ENCODE measurements at places on chromosomes 7 and 10.

DNA sequence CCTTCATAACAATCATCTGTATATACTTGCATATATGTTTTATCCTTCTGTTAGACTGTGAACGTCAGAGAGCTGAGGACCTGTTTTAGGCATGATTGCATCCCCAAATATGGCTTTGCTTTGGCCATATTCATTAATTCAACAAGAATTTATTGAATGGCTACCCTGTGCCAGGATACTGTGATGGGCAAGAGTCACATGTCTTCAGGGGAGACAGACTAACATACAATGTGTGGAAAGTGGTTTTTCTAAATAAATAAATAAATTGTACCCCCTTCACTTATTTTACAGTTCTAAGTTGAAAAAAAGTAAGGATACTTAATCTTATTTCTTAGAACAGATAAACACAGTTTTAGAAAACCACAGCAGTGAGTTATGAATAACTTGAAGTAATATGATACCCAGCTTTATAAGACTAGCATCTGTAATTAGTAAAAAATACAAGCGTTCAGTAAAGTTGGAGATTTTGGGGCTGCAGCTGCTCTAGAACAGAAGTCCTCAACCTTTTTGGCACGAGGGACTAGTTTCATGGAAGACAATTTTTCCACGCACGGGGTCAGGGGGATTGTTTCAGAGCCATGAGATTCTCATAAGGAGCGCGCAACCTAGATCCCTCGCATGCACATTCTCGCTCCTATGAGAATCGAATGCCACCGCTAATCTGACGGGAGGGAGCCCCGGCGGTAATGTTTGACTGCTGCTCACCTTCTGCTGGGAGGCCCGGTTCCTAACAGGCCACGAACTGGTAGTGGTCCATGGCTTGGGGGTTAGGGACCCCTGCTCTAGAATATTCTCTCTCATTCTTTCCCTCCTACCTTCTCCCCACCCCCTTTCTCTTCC lies 89.4 kb upstream of the MTPN start:
- DNase-seq = no peak

- DNase-seq = no peak
Measured at GRCh38 chr10:19728376-19728775, 87.9 kb upstream of the PLXDC2 start.

DNA sequence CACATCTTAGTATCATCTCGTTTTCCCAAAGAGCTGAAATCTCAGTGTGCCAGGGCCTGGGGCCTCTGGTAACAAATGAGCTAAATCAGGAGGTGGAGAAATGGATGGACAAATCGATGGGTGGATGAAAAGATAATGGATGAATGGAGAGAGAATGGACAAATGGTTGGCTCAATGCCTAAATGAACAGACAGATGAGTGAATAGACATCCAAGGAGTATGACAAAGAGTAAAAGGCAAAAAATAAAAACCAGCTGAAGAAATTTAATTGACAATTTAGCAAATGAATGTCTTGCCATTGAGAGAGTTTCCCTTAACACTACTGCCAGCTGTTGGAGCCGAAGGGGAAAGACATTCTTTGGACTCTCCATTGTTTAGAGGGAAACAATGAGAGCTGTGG lies 8.0 kb downstream of the SYCE1 start:
- DNase-seq = no peak

- DNase-seq = no peak
Measured at GRCh38 chr7:33893377-33893776, 12.0 kb upstream of the BMPER start.

DNA sequence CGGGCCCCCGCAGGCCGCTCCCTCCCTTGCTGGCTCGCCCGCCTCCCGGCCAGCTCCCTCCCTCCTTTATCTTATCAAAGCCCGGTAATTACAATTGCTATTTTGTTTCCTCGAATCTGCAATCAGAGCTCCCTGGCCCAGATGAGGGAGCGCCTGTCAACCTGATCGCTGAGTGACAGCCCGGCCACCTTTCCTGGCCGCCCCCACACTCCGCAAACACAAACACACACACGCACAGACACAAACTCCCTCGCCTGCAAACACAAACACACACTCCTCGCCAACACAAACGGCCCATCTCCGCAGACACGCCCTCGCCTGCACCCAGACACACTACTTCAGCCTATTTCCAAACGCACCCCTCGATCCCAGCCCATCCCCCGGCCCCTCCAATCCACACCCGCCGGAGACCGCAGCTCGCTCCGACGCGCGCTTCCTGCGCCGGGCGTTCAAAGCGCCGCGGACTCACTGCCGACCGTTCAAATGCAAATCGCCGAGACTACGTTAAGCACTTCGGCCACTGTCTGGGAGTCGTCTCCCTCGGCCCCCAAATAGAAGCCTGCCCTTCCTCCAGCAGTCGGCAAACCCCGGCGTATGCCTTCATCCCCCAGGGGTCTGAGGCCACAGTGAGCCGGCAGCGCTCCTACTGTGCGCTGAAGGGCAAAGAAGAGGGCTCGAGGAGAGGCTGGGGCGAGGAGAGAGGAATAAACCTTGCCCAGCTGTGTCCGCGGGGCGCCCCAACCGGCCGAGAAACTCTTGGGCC lies 3.0 kb upstream of the FGF8 start:
- DNase-seq = no peak

DNA sequence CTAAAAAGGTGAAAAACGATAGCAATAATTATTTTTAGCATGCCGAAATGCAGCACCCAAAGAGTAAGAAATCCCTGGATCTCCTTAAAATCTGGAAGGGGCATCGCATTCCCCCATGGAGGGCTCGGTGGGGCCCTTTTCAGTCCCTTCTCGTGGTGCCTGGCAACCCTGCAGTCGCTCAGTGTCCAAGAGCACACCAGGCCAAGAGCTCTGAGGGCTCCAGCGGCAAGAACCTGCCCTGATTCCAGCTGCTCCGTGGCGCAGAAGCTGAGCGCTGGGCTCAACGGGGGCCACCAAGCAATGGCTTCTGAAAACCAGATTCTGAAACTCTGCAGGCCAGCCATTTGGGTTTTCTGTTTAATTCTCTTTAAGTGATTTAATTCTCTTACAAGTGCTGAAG lies 131.2 kb downstream of the PRKAG2 start:
- DNase-seq = no peak

DNA sequence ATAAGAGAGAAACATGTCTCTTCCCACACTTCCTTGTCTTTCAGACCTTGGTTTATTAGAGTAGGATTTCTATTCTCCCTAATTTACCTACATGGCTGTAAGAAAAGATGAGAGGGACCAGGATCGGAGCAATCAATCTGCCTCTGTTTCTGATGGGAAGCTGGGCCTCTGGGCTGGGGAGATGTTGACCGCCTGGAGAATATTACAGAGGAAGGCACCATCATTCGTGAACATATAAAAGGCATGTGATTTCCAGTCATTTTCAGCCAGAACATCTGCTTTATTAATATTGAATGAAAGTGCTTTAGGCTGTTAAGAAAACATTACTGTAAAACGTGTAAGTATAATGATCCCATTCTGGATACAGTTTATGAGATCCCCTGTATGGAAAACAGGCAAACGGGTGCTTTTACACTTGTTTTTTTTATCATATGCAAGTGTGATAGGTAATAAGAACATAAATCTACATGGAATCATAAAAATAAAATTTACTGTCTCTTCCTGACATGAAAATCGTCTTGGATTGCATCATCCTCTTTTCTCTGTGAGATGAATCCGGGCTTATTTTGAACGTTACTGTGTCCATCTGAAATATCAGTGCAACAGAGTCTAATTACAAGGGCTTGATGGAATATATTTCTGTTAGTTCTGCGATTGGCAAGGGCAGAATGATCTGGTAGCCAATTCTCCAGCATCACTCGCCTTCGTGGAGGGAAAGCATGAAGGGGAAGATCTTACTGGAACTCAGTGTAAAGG lies 94.5 kb upstream of the BAIAP2L1 start:
- no peak for DNase-seq

- DNase-seq = no peak
Measured at GRCh38 chr7:83629117-83629880, 19.6 kb downstream of the SEMA3E start.

- DNase-seq = no peak
Measured at GRCh38 chr10:37125191-37125732, at the start of gene ANKRD30A. Gene ANKRD30A (plus strand): TSS chr10:37125598. CDS start chr10:37125788, 190 bp downstream.

DNA sequence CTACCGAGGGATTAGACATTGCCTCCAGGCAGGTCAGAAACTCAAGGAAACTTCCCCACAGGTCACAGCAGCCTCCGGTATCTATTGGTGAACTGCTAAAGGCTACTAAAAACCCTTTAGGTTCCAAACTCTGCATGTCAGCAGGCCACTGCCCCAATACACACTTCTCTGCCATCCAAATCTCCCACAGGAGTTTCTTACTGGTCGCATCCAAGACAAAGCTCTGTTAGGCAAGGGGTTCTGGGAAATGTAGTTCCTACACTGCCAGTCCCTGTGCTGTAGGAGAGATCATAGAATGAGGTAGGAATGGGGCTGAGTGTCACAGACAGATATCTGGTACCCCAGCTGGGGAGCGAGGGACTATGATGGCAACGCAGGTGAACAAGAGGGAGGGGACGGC lies 757.0 kb upstream of the C7orf33 start:
- no peak for DNase-seq

- DNase-seq = no peak
Measured at GRCh38 chr7:151992375-151992774, 33.1 kb upstream of the GALNT11 start.

DNA sequence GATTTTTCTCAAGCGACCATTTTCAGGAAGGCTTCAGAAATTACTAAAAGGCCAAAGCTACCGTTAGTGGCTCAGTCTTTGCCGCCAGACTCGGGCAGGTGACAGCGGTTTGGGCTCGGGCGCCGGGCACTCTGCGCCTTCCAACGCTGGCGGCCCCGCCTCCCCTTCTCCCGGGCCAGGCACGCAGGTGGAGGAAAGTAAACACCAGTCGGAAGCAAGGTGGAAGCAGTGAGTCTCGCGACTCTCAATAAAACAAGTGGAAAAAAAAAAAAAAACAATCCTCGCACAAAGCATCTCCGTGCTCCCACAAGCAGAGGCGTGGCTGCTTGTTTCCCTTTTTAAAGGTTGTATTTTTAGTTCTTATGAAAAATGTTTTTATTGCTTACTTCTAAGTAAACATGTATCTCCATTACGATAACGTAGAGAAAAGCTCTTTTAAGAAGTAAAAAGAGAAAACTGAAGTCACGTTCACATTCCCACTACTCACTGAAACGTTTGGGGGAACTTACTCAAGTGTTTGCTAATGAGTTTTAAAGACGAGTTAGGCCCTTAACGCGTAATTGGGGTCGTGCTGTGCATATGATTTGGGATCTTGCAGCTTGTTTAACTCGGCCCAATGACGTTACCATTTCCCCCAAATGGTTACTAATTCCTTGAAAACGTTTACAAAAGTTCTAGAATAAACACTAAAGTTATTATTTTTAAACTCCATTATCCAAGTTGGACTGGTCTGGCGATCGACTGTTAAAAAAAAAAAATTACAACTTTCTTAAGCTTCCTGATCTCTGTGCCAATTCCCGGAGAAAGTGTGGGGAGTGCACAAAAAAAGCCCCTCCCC lies 864 bp downstream of the CDCA7L start:
- DNase-seq = no peak

GRCh38 chr7:15607529-15608210 lies 45.9 kb upstream of the AGMO start:
- DNase-seq = no peak

- no peak for DNase-seq
Measured at GRCh38 chr10:87630171-87630570, 29.5 kb upstream of the PAPSS2 start.

GRCh38 chr10:1648648-1649047 lies 88.7 kb downstream of the ADARB2 start:
- DNase-seq = no peak

DNA sequence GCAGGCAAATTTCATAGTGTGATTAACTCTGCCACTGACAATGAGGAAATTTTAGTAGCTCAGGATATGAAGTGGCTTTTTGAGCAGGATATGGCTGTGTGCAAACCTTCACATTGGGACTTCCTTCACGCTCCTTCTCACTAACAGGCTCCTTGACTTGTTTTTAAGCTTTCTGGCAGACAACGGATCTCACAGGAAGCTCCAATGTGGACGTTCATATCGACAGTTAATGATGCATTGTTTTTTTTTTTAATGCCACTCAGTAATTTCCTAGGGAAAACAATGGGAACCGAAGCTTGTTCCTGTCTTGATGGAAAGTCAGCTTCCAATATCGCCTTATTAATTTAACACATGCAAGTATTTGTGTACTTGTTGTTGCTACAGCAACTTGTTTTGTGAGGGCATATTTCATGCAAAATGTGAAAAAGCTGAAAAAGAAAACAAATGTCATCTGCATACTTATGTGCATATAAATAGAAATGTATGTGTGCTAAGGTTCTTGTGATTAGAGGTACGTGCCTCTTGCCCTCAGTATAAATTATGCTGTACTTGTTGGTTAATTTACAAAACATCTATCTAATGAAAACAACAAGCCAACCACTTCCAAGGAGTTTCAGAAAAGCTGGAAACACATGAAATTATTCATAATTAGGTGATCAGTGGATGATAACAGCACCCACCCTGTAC lies 84.7 kb downstream of the NRP1 start:
- DNase-seq = no peak

GRCh38 chr7:18941207-18941606 lies 176.2 kb downstream of the TWIST1 start:
- DNase-seq = no peak

DNA sequence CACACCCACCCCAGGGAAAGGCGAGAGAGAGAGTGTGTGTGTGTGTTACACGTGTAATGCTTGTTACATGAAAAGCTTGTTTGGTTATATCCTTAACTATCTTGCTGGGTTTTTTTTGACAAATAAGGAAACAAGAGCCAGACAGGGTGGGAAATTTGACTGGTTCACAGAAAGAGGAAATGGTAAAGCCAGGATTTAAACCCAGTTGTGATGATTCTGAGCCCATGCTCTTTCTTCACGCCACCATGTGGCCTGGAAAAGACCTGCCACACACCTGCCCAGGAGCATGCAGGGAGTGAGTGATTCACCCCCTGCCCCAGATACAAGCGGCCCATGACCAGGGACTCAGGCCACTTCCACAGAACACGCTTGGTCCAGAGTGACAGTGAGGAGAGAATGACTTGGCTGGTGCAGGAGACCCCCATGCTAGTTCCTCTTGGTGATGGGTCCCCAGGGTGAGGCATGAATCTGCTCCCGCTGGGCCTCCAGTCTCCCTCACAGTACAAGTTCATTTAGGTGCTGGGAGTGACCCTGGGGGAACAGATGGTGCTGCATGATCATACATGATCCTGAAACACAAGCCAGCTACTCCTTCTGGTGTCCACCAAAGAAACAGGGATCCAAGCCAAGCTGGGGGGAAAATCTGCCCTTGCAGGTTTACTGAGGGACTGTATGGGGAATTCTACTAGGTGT lies 21.0 kb upstream of the EIF5AL1 start:
- no peak for DNase-seq

GRCh38 chr7:81482600-81483186 lies 287.2 kb downstream of the HGF start:
- DNase-seq = no peak

DNA sequence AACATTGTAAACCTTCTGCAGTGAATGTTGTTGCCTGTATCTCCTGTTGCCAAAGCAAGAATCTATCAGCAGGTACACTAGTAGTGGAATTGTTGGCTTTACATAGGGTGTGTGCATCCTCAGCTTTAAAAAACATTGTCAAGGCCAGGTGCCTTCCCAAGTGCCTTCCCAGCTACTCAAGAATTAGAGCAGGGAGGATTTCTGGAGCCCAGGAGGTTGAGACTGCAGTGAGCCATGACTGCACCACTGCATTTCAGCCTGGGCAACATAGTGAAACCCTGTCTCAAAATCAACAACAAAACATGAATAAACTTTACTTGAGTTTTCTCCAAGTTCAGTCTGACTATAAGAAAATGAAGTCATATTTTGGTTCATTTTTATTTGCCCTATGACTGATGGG lies 217.3 kb downstream of the CCSER2 start:
- DNase-seq = no peak
